RCC 7860 (cell line): ENCODE measurements at places on chromosomes 5 and 9.

GRCh38 chr9:3775968-3776367, 250.2 kb upstream of the RFX3 start:
- no peak for DNase-seq

DNA sequence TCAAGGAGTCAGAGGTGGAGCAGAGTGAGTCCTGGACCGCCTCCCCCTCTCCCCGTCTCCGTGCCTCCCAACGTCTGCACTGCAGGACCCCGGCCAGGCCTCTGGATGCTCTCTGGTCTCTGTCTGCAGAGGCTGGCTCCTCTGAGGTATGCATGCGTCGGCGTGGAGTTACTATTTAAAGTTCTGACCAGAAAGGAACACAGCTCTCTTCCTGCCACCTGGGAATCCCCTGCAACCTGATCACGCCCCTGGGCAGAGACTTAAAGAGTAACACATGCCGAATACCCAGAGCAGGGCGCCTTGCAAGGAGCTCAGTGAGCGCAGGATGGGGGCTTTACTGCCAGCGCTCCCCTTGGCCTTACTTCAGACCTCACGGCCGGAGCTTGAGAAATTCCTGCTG, 16.0 kb downstream of the ANXA6 start:
- no peak for DNase-seq

- peak; percentile 41 for DNase-seq
Observed at GRCh38 chr5:13746026-13746425, 198.5 kb downstream of the DNAH5 start.

- DNase-seq = no peak
Observed at GRCh38 chr9:105887679-105888078, 193.3 kb downstream of the TMEM38B start.

GRCh38 chr5:94375801-94376200, 242.6 kb downstream of the KIAA0825 start:
- no peak for DNase-seq

- DNase-seq = no peak
Observed at GRCh38 chr5:132115375-132115774, 41.8 kb downstream of the CSF2 start.

DNA sequence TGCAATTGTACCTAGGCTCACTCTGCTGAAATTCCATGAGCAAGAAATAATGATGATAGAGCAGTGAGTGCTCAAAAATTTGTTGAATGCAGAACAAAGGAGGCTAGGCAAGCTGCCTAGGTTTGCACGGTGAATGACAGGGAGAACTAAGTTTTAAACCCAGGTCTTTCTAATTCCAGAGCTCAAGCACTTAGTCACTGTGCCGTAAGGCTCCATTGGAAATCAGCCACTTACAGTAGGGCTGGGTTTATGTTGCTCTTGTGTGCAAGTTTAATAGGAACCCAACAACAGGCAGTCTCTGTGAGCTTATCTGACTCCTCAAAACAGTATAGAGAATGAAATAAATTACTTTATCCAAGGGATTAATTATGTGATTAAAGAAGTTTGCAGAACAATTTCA, 147.0 kb downstream of the CSNK1G3 start:
- DNase-seq = no peak

DNA sequence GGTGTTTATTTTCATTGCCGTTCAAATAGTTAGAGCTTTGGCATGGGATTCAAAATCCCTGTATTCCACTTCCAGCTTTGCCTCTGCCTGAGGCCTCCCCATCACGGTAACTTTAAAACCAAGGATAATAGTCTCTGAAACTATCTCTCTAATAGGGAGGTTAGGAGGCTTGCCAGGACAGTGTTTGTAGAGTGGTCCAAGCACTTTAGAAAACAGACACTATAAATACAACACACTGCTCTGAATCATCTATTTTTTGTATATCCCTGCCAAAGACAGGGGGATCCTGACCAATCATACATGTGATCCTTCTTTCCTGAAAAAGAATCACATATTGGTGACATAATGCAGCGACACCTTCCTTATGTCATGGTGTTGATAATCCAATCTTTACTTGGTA, 326.8 kb downstream of the BNC2 start:
- no peak for DNase-seq

DNA sequence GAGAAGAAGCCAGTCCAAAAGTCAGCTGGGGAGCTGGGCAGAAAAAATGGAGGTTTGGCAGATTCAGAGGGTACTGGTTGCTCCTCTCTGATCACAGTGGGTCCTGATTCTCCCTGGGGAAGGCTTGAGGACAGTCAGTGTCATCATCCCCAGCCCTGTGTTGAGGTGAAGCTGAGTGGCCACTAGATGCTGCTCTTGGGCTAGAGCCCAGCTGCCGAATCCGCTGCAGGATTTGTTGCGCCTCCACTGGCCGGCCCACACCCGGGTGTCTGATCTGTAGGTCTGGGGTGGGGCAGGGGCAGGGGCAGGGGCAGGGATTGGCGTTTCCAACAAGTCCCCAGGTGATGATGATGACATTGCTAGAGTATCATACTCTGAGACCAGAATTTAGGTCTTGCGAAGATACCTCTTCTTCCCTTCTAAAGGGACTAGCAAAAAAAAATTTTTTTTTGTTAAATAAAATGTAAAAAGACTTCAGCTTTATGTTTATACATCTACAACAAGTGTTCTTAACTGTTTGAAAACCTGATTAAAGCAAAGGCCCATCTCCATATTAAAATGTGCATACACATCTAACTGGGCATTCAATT, 106.8 kb downstream of the PDE6A start:
- peak; percentile 72 for DNase-seq

DNA sequence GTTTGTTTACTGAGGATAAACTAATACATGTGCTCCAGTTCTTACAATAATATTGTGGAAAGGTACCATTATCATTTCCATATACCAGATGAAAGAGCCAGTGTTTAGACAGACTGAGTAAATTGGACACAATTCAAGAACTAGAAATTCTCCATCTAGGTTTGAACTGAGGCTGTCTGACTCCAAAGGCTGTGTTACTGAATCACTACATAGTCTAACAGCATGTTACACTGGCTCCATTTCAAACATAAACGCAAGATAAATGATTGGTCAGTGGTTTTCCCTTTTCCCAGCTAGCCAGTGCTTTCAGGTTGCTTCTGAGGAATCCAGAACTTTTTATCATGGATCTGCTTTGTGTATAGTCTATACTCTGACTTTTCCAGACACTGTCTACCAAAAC, 8.1 kb downstream of the SPDL1 start:
- DNase-seq = no peak

- DNase-seq = no peak
Observed at GRCh38 chr5:139501381-139501780, 18.8 kb upstream of the STING1 start.
